ENCODE measurements at places on chromosomes 4 and X.

DNA sequence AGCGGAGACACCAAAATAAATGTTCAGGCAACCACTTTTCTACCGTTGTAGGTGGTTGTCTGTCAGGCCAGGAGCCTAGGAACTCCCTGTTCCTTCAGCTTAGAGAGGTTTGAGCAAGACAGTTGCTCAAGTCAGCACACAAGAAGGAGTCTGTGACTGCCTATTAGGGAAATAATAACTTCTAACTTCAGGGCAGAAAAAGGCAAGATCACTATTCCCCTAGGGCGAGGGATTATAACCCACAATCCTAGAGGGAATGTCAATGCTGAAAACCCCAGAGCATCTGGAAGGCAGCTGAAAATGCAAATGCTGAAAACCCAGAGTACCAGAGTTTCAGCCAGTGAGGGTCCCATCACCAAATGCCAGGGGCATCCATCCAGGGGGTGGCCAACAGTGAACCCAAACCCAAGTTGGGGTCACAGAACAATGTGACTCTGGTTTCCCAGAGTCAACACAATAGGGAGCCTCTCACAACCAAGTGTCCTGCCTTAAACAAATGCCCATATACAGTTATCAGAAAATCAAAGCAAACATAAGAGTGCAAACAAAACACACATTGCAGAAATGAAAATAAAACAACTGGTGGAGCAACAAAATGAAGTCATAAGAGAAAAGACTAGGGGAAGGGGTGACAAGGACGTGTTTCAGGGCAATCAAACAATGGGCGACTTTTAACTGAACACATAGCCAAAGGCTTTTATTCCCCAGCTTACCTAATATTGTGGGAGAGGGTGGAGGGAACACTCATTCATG, 27.6 kb downstream of the MORF4L2 start:
- DNase-seq: no peak

DNA sequence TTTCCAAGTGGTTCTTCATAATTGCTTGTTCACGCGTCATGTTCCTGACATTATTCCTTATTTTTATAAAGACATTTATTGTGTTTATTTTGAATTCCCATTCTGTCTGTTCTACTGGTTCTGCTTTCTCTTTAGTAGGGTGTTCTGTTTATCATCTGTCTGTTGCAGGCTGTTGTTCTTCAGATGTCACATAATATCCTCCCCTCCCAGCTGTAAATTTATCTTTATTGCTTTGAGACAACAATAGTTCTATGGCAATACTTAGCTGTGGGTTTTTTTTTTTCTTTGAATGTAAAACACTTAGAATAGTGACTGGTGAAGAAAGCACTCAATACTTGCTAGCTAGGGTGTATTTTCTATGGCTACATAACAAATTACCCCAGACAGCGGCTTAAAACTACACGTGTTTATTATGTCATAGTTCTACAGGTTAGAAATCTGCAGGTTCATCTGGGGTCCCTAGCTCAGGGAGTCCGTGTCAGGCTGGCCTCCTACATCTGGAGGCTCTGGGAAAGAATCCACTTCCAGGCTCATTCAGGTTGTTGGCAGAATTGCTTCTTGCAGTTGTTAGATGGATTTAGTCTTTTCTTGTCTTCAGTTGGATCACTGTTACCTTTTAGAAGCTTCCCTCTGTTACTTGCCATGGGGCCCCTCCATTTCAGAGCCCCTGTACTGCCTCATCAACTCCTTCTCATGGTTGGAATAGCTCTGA, 63.4 kb upstream of the ENPEP start:
- no peak for DNase-seq

DNA sequence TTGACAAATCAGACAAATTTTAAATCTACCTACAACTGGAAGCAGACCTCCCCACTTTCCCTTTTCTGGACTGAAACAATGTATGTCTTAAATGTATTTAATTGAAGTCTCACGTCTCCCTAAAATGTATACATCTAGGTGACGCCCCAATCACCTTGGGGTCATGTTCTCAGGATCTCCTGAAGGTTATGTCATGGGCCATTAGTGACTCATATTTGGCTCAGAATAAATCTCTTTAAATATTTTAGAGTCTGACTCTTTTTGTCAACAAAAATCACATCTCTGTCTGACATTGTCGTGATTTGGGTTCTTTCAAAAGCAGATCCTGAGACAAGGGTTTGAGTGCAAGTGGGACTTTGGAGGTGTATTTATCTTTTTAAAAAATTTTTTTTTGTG, 26.2 kb upstream of the BOD1L1 start:
- DNase-seq: no peak

DNA sequence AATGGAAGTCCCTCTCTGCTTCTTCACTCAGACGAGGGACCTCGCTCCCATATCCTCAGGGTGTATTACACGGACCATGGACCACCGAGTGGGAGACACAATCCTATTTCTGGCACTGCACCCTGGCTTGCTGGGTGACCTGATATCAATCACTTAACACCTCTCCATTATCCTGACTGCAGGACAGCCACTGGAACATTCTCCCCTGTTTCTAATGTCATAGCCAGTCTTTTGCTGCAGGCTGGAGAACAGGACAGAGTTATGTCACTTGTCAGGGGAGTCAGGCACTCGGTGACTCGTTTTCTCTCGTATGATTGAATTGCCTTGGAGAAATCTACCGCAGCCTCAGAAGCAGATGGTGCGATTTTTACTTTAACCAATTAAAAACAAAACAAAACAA, 219.1 kb upstream of the IGFBP7 start:
- DNase-seq: no peak

DNA sequence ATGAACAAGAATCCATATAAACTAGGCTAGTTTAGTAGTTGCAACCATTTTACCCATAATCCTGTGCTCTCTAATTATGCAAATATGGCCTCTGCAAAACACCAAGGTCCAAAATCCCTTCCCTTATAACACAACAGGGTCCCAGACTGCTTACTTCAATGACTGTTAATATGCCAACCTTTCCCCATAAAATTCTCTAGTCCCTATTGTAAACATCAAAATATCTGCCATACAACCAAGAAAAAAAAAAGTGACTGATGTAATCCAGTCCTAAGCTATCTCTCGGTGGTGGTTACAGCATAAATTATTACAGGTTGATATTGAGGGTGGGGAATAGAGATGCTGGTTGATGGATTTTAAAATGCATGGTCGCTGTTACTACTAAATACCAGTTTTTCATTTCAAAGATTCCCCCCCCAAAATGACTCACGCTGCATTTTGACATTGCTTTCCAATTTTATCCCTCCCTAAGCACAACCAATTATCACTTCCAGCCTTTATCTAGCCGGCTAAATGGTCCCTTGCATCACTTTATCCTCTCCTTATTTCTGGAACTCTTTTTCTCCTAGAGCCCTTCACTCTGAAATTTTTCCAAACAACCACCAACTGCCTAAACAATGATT, 44.8 kb downstream of the TSPAN5 start:
- DNase-seq: no peak

DNA sequence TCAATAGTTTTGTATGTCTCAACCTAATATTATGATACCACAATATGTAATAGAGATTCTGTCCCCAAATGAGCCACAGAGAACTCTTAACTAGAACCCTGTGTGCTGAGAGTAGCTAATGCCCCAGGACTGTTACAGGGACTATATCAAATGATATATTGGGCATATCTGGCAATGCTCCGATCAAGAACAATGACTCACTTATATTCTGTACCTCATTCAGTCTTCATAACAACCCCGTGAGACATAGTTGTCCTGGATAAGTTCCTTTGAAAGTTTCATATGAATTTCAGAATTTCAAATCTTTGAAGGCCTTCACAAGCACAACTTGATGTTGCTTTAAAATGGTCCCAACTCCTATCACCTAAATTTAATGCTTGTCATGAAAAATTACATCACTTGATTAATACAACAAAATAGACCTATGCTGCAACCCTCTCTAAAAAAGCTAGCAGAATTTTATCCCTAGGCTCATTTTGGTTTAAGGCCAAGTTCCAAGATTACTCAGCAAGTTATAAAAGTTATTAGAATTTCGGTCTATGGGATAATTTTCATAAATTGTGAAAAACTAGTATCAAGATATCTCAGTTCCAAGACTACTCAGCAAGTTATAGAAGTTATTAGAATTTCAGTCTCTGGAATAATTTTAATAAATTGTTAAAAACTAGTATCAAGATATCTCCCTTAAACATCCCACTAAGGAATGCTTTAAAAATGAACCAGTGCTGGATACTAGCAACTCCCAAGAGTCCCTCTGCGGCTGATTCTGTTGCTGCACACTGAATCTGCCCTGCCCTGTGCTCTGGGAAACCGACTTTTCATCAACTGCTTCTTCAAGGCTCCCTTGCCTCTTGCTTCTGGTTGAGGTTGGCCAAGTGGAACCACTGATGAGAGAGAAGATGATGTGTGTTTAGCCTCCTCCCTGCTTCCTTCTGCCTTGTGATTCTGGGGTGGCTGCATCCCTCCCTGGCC, 6.0 kb upstream of the ANXA3 start:
- no peak for DNase-seq

- DNase-seq: no peak
Measured at GRCh38 chr4:134421734-134422133, 220.1 kb upstream of the PABPC4L start.

DNA sequence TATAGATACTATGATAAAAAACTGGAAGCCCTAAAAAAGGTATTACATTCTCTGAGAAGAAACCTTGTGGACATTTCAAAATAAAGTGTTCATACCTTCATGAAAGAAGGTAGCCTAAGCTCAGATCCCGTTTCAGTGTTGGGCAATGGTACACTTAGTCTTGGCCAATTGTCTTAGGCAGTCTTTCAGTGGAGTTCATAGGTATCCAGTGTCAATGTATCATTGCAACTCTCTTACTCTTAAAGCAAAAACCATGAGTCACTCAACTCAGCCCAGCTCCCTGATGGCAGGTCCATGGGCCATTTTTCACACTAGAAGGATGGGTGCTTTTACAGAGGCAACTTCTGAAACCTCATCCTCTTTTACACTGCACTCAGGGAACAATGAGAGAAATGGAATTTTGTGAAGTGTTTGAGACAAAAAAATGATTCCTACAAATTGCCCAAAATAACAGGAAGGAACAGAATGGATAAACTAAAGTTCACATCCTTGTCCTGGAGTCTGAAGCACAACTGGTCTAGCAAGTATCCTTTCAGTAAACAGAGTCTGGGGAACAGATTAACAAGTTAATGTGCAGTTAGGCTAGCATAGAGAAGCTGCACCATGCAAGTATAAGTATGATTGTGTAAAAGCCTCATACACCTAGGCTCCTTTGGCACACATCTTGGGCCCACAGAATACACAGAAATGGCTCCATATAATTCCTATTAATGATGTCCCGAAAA, 7.0 kb upstream of the ZNF827 start:
- no peak for DNase-seq

DNA sequence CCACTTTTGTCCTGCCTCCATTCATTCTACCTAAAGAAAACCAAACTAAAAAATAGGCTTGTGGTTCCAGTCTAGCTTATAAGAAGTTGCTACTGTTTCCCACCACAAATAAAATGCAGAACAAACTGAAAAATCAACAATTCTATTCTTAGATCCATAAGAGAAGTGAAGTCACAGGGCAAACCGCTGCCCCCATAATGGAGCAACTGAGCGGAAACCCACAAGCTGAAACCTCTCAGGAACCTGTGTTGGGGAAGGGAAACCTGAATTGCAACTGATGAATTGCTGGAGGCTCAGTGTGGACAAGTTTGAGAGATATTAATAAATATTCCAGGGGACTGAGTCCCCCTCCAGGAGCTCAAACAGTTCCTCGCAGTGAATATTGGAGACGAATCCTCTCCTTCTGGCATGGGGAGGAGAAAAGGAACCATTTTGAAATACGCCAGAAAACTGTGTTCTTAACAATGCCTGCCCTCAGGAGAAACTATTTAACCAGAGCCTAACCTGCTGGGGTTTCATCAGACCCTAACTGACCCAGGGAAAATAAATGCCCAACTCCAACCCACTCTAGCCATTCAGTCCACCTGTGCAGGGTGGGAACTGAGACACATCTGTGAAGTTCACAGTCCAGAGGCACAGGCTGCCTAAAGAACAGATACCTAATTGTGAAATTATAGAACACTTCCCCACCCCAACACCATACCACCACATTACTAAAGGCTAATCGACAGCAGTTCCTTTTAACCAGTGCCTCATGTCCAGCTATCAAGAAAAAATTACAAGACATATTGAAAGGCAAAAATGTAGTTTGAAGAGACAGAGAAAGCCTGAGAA, 22.8 kb upstream of the SH3RF1 start:
- DNase-seq: no peak

- DNase-seq: no peak
Measured at GRCh38 chr4:109810552-109811387, 4.8 kb upstream of the GAR1 start.

DNA sequence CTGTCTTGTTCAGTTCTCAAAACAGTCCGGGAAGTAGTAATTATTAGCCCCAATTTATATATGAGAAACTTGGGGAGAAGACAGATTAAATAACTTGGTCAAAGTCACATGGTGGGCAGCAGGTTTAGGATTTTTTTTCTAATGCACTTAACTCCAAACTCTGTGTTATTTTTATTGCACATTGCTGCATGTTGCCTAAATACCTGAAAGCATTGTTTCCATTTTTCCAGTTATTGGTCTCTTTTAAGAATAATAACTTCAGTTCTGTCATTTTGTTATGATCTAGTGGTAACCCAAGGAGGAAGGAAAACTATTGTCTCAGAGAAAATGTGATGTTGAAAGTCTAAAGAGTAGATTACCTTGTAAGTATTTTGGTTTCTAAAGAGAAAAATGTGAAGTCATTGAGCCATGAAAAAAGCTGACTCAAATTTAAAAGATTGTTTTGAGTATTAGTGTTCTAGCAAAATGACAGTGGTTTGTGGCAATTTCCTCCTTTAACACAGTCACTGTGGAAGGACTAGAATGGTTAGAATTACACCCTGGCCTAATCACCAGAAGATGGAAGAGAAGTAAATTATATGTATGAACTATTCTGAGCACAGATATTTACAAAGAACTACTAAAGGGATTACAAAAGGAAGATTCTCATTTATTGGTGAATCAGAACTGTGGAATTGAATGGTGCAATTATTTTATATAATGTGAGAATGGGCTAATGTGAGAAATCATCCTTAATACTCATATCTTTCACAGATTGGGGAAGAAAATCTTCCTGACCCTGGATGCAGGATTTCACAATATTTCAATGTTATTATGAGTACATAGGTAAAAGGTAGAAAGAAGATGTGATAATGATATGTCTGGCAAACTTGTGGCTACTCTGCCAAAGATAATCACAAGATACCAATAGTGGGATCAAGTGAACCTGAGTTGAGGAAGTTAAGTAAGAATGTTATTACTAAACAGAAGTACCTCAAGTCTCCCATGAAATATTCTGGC, 21.7 kb upstream of the CXCL8 start:
- DNase-seq: no peak

GRCh38 chrX:34521563-34521962, 135.5 kb downstream of the TMEM47 start:
- DNase-seq: no peak
